HFF-Myc (cell line): ENCODE measurements at places on chromosomes 11 and 22.

DNA sequence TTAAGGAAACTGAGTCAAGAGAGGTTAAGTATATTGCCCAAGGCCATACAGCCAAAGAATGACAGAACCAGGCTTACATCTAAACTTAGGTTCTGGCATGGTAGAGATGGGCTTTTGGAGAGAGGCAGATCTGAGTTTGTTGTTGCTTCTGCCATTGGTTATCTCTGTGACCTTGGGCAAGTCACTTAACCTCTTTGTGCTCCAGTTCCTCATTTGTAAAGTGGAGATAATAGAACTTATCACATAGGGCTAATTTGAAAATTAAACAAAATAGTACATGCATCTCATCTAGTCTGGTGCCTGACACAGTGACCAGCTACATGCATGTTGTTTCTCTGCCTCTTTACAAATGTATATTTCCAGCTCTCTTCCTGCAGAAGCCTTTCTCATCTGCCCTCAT is 47.0 kb upstream of the PLET1 start:
- DNase-seq: no peak

DNA sequence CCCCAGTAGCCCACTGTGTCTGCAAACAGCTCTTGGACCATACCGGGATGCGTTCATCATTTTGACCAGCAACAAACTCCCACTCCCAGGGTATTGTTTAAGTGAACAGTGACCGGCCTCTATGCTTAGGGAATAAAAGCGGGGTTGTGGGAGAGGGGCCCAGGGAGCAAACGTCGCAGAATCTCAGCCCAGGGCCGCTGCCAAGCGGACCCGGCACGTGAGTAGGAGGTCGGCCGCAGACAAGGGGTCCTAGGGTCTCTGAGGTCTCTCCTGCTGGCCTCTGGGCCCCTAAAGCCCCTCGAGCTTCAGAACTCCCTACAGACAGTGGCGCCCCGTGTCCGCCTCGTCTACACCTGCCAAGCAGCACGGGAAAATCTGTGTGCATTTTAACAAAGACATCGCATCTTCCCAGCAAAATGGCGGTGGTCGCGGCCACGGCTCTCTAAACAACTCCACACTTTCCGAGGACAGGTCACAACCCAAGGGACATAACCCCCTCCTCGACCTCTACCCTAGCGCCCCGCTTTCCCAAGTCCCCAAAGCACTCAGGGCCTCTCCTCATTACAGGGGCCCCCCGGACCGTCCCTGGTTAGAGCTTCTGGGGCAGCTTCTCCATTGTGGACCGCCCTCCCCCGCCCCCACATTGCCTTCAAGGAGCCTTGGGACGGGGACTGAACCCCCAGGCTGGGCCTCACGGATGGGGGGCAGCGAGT is 3.9 kb upstream of the GCAT start:
- DNase-seq: no peak

DNA sequence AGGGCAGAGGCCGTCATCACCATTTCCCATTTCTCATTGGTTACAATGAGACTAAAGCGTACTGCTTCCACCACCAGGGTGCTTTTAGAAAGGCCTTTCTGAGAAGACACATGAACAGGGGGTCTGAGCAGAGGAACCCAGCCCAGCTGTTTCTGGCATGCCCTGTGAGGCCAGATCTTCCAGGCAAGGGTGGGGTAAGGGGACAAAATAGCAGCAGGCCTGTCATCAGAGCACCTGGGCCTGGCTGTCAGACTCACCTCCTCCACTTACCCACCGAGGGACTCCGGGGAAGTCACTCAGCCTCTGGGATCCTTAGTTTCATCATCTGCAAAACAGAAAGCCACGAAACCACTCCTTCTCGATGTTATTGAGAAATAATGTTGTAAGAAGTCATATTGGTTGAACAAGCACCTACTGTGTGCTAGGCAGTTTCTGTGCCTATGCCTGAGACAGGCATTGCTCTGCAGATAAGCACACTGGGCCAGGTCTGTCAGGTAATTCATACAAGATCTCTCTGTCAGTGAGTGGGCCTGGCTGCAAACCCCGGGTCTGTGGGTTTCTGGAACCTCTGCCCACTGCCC is 8.8 kb upstream of the WNT11 start:
- DNase-seq: no peak

GRCh38 chr22:44102856-44103255 is 77.9 kb upstream of the PARVG start:
- DNase-seq: no peak

GRCh38 chr11:10565493-10565892 is 3.0 kb downstream of the LYVE1 start:
- DNase-seq: no peak

DNA sequence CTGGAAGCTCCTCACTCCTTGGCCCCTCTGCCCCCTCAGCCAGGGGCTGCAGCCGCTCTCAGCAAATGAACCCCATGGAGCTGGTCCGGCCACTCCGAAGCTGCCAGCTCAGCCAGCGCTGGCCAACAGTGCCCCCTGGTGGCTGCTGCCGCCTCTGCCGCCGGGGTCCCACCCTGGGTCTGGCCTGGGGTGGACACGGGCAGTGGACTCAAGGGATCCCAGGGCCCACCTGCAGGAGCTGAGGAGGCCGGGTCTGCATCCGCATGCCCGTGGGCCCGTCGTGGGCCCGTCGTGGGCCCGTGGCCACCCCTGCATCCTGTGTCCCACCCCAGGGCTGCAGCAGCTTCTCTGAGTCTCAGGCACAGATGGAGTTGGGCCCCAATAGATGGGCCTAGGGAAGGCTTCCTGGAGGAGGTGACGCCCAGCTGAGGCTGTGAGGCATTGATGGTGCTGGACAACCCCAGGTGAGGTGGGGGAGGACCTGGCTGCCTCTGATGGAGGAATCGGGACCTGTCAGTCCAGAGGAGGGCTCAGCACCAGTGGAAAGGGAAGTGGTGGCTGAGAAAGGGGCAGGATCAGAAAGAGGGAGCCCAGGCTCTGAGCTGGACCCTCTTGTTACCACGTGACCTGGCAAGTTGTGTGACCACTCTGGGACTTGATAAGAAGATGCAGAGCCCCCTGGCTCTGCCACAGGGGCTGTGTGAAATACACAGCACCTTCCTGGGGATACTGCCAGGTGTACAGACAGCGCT is 522.3 kb downstream of the BRD1 start:
- DNase-seq: no peak

DNA sequence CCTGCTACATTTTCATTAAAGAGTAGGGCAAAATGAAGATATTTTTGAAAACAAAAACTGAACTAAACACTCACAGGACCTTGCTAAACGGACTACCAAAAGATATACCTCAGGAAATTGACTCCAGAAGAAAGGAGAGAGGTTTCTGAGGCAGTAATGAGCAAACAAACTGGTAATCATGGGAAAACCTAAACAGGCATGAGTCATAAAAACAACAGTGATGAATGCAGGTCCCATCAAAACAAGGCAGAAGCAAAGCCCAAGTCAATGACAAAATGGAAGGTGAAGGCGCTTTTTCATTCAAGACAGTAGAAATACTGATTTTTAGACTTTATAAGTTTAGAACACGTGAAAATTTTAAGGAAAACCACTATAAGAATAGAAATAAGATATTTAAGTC is 104.5 kb downstream of the EFCAB6 start:
- DNase-seq: no peak

GRCh38 chr11:123351375-123351774 is 78.7 kb upstream of the GRAMD1B start:
- no peak for DNase-seq

GRCh38 chr11:76114238-76114637 is 92.1 kb downstream of the WNT11 start:
- DNase-seq: no peak

- no peak for DNase-seq
Observed at GRCh38 chr11:111018566-111018965, 227.0 kb upstream of the POU2AF2 start.

- DNase-seq: no peak
Observed at GRCh38 chr11:63737718-63738117, 30.9 kb downstream of the ZFTA start.

DNA sequence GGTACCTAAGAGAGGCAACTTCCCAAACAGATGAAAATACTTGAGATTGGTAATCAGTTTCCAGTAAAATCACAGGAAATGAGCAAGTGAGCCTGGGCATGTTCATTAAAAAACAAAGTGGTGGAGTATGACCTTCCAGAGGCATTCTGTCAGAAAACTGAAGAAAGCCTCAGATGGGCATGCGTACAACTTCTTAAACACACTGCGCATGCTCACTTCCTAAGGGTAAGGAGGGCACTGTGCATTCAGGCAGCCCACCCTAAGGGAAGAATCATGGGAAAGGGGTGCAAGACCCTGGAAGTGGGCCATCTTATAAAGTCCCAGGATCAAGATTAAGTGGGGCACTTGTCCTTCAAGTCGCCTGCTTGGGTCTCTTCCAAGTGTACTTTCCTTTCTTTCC is 4.0 kb downstream of the OR52K2 start:
- DNase-seq: no peak

- DNase-seq: no peak
Observed at GRCh38 chr22:27213766-27214581, 556.6 kb downstream of the MIAT start.

- no peak for DNase-seq
Observed at GRCh38 chr11:71076525-71077304, 175.7 kb downstream of the SHANK2 start.

DNA sequence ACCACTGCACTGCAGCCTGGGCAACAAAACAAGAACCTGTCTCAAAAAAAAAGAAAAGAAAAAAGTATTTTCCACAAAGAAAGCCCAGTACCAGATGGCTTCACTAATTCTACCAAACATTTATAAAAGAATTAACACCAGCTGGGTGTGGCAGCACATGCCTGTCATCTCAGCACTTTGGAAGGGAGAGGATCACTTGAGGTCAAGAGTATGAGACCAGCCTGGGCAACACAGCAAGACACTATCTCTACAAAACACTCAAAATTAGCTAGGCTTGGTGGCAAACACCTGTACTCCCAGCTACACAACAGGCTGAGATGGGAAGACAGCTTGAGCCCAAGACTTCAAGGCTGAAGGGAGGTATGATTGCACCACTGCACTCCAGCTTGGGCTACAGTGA is 20.1 kb downstream of the RSF1 start:
- no peak for DNase-seq

GRCh38 chr22:43237280-43237679 is 50.3 kb upstream of the TTLL12 start:
- no peak for DNase-seq

DNA sequence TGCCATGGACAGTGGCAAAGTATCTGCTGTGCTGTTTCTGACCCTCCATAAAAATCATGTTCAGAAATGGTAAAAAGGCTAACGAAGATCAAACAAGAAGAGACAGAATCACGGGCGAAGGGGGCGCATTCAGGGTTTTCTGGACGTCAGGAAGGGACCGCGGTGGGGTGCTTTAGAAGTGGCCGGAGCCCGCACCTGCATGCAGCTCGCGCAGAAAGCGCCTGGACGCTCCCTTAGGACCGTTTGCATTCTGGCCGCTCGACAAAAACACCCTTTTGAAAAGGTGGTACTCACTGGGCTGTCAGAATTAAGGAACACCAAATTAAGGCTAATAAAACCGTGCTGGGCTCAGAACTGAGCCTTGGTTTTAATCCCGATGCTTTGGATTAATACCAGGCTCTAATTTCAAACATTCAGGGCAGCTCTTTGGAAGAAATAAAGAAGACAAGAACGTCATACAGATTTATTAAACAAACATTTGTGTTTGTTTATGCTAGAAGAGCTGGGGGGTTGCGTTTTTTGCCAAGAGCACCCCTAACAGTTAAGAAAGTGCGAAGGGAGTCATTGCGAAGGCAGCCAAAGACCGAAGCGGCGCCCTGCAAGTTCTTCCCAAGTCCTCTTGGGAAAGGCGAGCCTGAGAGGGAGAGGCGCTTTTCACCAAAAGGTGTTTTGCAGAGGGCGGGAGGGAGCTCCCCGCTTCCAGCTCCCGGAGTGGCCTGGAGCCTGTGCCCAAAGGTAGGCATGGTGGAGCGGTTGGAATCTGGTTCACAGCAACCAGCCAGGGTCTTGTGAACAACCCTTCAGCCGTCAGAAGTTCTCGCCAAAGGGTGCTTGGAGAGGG is 47.7 kb upstream of the DBX1 start:
- DNase-seq: no peak

DNA sequence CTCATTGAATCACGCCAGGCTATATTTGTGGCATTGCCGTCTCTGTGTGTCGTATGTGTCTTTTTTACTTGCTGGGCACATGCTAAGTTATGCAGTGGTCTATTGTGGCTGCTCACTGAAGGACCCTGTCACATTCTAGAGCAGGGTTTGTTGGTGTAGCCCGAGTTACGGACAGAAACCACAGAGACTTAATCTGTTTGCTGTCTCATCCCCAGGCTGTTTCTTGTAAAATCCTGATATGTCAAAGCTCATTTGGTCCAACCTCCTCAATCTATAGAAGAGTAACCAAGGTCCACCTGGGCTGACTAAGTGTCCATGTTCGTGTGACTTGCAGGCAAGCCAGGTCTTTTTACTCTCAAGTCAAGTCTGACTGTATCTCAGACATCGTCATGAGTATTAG is 5.0 kb downstream of the DPF2 start:
- no peak for DNase-seq

DNA sequence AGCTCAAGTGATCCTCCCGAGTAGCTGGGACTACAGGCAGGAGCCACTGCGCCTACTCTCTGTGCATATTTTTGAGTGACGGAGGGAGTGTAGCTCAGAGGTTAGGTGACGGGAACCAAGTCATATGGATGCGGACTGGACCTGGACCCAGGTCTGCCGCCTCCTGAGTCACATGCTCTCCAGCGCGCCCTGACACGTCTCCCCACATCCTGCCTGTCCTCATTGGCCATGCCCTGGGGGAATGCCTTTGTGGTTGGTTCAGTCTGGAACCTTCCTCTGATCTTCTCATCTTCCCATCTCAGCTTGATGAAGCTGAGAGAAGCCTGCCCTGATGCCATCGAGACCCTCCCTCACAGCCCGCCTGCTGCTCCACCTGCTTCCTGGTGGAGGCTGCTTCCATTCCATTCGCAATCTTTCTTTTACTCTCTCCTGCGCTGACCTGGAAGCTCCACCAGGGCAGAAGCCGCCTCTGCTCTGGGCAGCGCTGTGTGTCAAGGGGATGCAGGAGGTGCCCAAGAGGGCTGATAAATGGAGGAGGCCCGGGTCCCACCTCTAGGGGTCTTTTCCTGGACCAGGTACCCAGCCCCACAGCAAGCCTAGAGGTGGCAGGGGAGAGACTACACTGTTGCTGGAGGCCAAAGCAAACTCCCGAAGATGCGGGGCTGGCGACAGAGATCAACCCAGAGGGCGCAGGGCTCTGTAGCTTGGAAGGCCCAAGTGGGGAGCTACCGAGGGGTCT is 13.9 kb upstream of the BAIAP2L2 start:
- no peak for DNase-seq
